ENCODE measurements at places on chromosomes 3 and 15.

GRCh38 chr3:56633602-56634535 is 49.2 kb downstream of the TASOR start:
- DNase-seq: no peak

GRCh38 chr3:61912158-61912557 is 350.8 kb downstream of the PTPRG start:
- DNase-seq: no peak

- no peak for DNase-seq
Measured at GRCh38 chr3:32176989-32177701, 61.3 kb upstream of the CMTM8 start.

DNA sequence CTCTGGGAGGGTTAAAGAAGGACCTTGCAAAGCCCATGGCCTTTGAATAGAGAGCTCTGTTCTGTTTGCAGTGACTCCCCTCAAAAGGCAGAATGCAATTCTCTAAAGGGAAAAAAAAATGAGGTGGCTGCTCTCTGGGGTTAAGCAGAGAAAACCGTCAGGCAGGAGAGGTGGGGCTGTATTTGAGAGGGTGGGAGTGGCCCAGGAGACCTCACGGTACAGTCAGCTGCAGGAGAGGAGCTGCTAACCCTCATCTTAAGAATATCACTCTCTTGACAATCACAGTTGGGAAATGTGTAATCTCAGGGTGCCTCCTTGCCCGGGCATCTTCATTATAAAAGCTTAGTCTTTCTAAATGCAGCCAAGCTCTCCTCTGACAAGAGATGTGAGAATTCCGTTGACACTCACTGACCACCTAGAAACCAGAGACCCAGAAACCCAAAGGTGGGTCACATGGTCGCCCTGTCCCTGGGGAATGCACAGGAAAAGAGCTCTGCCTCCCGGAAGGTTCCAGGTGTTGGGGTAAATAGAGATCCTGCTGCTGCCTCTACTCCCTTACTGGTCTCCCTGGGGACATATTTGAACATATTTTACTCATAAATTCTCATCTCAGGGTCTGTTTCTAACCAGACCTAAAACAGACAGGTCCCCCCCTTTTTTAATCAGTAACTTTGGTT is 159.1 kb upstream of the CTDSPL start:
- DNase-seq: no peak

Data from sciatic nerve (tissue), 2 donors.